ENCODE measurements at places on chromosomes 6 and 20. TPM values are rescaled to one million over a fixed set of nuclear protein-coding genes. Genes with fewer than 3 reads are reported as not detected.

DEFB132 gene
- total RNA-seq: not detected

TREM1 gene
- 0.72 TPM for total RNA-seq

DZANK1 gene
- total RNA-seq: 0.72 TPM

DEFB113 gene
- total RNA-seq: not detected

RAB23 gene
- total RNA-seq: 16.1 TPM

SAMD5 gene
- 0.48 TPM for total RNA-seq

CDH26 gene
- 0.72 TPM for total RNA-seq

ADGRF1 gene
- total RNA-seq: 6.7 TPM
